ENCODE measurements at places on chromosomes 4 and X.

DNA sequence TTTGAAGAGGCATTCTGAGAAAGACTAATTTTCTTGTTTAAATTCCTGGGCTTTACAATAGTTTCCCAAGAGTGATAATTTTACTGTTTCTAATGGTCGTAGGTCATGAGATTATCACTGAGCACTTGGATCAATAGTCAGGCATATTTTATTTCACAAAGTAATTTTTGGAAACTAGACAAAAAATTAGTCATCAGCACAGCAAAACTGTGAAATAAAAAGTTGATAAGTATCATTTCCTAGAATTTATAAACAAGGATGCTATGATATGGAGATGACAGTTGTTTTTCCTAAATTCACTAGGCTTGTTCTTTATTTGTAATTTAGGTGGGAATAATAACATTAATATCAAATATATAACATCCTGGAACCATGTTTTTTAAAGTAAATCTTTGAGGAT lies 33.0 kb downstream of the SULT1B1 start:
- H3K4me1 ChIP-seq = peaks cover 3% of the 10 kb centered on the region
- no peak overlapping the region for H3K4me3 ChIP-seq
- no peaks in the 10 kb centered on the region for H3K27me3 ChIP-seq
- DNase-seq = no peak
- no peak overlapping the region for H3K27ac ChIP-seq
- H3K36me3 ChIP-seq = no peaks in the 10 kb centered on the region

DNA sequence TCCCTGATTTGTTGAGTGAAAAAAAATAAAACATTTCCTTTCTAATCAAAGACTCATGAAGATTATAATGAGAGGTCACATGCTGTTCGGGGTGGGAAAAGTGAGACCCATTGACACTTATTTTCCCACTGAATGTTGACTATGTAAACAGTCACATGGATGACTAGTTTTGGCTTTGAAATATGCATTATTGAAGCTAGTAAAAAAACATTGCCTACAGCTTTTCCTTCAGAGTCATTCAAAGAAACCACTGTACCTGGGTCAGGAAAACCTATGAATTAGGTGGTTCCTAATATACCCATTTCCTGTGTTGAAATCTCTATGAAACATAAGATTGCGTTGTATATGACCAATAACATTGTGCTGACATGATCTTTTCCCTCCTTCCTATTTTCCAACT lies 251.2 kb downstream of the CFAP299 start:
- H3K36me3 ChIP-seq = no peaks in the 10 kb centered on the region
- no peak overlapping the region for H3K4me3 ChIP-seq
- no peaks in the 10 kb centered on the region for H3K27me3 ChIP-seq
- H3K27ac ChIP-seq = no peak overlapping the region

- no peaks in the 10 kb centered on the region for H3K27me3 ChIP-seq
- H3K36me3 ChIP-seq = peaks cover 2% of the 10 kb centered on the region
- no peak for DNase-seq
These were observed 61.3 kb downstream of the MTHFD2L start for GRCh38 chr4:74219240-74219639.

DNA sequence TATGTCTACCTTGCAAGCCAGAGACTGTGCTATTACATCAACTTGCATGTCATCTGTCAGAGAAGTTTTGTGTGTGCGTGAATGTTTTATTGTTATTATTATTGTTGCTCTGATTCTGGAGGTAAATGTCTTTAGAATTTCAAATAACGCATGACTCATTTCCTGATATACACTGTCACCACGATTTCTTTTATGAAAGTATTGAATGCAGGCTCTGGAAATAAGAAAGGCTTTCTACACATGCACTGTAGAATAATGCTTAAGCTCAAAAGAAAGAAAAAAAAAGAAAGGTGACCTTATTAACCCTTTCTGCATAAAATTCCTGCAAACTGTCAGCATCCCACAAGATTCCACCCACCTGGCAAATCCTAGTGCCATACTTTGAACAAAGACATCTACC lies 632.9 kb downstream of the ZNF674 start:
- no peak for DNase-seq
- peaks cover 6% of the 10 kb centered on the region for H3K4me1 ChIP-seq
- no peaks in the 10 kb centered on the region for H3K27me3 ChIP-seq
- H3K27ac ChIP-seq = no peak overlapping the region

GRCh38 chrX:44039556-44039955 lies 66.4 kb upstream of the NDP start:
- H3K36me3 ChIP-seq = no peaks in the 10 kb centered on the region
- no peaks in the 10 kb centered on the region for H3K4me1 ChIP-seq
- H3K27me3 ChIP-seq = no peaks in the 10 kb centered on the region

DNA sequence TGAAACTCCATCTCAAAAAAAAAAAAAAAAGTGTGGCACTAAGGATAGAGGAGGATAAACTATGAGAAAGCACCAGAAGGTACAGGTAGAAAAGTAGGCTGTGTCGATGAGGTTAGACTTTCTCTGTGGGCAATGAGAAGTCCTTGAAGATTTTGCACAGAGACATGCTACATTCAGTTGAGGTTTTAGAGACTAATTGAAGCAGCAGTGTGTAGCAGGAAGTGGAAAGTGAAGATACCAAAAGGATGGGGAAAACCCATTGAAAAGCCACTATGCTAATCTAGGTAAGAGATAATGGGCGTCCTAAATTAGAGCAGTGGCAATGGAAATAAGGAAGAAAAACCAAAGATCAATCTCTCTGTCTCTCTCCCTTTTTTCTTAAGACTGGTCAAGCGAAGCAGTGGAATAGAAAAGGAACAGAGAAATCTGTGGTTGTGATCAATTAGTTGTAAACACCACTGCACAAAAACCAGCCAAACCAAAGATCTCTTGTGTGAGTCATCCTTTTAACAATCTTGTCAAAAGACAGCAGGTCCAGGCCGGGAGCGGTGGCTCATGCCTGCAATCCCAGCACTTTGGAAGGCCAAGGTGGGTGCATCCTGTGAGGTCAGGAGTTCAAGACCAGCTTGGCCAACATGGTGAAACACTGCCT lies 3.5 kb downstream of the SPINK2 start:
- H3K4me3 ChIP-seq = no peak overlapping the region
- H3K4me1 ChIP-seq = no peaks in the 10 kb centered on the region
- no peak for DNase-seq
- H3K27me3 ChIP-seq = peaks cover 44% of the 10 kb centered on the region
- no peak overlapping the region for H3K27ac ChIP-seq

DNA sequence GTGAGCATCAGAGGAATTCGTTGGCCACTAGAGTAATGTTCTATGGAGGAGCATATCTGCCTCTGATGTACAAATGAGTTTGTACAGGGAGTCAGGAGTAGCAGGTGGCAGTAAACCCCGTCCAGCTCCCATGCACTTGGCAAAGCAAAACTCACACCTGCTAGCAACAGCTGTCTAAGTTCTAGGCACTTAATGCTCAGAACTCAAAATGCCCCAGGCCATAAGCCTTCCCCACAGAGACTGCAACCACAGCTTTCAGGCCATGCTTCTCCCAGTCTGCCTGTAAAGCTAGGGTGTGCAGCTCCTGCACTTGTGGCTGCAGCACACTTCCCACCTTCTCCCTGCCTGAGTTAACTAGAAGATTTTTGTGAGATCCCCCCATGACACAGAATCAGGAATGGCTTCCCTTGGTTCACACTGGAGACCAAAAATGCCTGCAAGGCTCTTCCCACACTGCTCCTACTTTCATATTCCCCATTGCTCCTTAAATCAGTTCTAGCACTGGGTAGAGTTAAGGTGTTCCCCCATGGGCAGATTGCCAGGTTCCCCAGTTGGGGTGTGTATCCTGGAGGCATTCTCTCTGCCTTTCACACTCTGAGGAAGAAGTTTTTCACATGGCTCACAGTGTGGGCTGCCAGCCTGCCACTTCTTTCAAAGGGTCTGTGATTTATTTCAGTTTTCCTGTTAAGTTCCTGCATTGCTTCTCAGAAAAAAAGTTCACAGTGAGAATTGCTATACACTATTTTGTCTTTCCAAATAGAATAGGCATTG lies 189.9 kb downstream of the STPG2 start:
- peaks cover 7% of the 10 kb centered on the region for H3K4me1 ChIP-seq
- H3K36me3 ChIP-seq = peaks cover 2% of the 10 kb centered on the region
- H3K27ac ChIP-seq = no peak overlapping the region
- H3K4me3 ChIP-seq = no peak overlapping the region

DNA sequence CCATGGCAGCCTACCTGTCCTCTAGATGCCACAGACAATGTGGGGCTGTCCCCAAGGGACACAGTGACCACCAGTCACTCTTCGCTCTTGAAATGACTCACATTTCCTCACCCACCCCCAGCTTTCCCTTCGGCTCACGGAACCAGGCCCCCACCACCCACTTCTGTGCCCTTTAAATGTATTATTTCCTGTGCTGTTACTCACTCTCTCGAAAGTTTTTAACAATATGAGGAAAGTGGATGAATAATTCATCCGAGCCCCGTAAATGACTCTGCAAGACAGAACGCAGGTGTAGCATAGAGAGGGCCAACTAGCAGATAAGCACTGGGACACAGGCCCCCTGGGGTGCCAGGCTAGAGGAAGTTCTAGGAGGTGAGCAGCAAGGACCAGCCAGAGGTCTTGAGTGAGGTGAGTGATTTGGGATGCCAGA lies 179.5 kb upstream of the TBL1X start:
- no peaks in the 10 kb centered on the region for H3K36me3 ChIP-seq
- no peaks in the 10 kb centered on the region for H3K27me3 ChIP-seq
- DNase-seq = no peak
- H3K4me3 ChIP-seq = no peak overlapping the region
- H3K27ac ChIP-seq = no peak overlapping the region

DNA sequence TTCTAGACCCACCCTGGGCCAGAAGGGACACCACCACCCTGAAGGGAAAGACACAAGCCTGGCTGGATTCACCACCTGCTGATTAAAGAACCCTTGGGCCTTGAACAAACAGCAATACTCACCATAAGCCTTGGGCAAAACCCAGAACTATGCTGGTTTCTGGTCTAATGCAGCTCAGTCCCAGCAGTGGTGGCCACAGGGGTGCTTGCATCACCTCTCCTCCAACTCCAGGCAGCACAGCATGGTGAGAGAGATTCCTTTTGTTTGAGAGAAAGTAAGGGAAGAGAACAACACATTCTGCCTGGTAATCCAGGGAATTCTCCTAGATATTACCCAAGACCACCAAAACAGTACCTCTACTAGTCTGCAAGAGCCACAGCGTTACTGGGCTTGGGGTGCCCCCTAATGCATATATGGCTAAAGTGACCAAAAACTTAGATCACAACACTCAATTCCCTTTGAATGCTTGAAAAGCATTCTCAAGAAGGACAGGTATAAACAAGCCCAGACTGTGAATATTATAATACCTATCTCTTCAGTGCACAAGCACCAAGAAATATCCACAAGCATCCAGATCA lies 25.7 kb downstream of the RNF128 start:
- H3K36me3 ChIP-seq = peaks cover 22% of the 10 kb centered on the region
- DNase-seq = no peak
- no peak overlapping the region for H3K27ac ChIP-seq
- H3K4me3 ChIP-seq = no peak overlapping the region

DNA sequence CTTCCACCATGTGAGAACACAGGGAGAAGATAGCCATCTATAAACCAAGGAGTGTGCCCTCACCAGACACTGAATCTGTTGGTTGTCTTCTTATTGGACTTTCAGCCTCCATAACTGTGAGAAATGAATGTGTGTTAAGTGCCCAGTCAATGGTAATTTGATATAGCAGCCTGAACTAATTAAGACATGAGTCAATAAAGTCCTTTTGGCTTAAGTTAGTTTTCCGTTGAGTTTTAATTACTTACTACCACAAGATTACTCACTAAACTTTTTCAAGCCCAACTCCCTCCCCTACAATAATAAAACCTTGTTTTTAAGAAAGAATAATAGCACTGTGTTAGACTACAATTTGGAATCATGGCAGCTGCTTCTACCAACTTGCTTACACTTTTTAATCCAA lies 324.2 kb downstream of the PCDH19 start:
- H3K4me1 ChIP-seq = peaks cover 6% of the 10 kb centered on the region
- DNase-seq = no peak
- H3K36me3 ChIP-seq = no peaks in the 10 kb centered on the region
- no peaks in the 10 kb centered on the region for H3K27me3 ChIP-seq
- no peak overlapping the region for H3K27ac ChIP-seq
- no peak overlapping the region for H3K4me3 ChIP-seq

DNA sequence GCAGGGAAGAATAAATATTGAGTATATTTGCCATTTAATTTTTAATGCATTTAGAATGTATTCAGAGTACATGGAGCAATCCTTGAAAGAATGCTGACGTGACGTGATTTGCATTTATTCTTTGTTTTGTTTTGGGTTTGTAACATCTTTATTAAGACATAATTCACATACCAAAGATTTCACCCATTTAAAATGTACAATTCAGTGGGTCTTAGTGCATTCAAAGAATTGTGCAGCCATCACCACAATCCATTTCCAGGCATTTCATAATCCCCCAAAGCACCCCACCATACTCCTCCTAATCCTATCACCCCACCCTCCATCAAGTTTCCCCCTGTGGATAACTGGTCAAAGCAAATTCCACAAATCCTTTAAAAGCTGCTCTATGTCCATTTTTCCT lies 87.4 kb downstream of the FAM9B start:
- peaks cover 7% of the 10 kb centered on the region for H3K27me3 ChIP-seq
- H3K36me3 ChIP-seq = no peaks in the 10 kb centered on the region
- H3K4me3 ChIP-seq = no peak overlapping the region
- no peaks in the 10 kb centered on the region for H3K4me1 ChIP-seq
- no peak overlapping the region for H3K27ac ChIP-seq

- H3K27me3 ChIP-seq = no peaks in the 10 kb centered on the region
- H3K36me3 ChIP-seq = peaks cover 2% of the 10 kb centered on the region
- peak overlapping the region; percentile 65 for H3K4me3 ChIP-seq
- DNase-seq = peak; percentile 40
These were observed 11.7 kb upstream of the BCOR start for GRCh38 chrX:40109288-40110008.

DNA sequence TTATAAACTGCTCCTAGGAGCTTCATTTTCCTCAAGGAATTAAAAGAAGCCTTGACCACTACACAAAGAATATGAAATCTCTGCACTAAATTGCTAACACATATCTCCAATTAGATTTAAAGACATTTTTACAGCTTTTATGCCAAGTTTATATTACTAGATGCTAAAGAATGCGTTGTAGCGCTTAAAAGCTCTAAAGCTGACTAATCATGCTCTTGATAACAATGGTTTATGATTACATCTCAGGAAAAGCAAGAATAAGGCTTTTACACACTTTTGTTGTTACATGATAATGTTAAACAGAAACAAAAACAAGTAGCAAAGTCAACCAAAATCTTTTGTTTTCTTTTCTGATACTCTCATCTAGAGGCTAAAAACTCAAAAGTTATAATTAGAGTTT lies 44.7 kb downstream of the SLC10A7 start:
- no peak overlapping the region for H3K27ac ChIP-seq
- DNase-seq = no peak
- H3K27me3 ChIP-seq = no peaks in the 10 kb centered on the region
- no peaks in the 10 kb centered on the region for H3K4me1 ChIP-seq
- no peaks in the 10 kb centered on the region for H3K36me3 ChIP-seq
